ENCODE measurements at places on chromosomes 3 and 15. TPM values are rescaled to one million over a fixed set of nuclear protein-coding genes. Genes with fewer than 3 reads are reported as not detected.

GRCh38 chr3:114872588-114872987, 274.5 kb downstream of the ZBTB20 start:
- no peak for DNase-seq

- DNase-seq = no peak
These were observed 86.3 kb downstream of the RSL24D1 start for GRCh38 chr15:55110446-55110845.

IQCH gene
- 0.39 TPM for total RNA-seq

GRCh38 chr3:129773691-129774663, 119.5 kb downstream of the TMCC1 start:
- no peak for DNase-seq

- no peak for DNase-seq
These were observed 167.9 kb upstream of the CTNNB1 start for GRCh38 chr3:41031401-41031800.

- DNase-seq = no peak
These were observed 36.0 kb upstream of the PEX5L start for GRCh38 chr3:180072786-180073185.

Measured in CD8-positive, alpha-beta T cell (primary cell).